ENCODE measurements at places on chromosomes 4 and X.

GRCh38 chr4:88411491-88412096, 32.9 kb downstream of the HERC6 start:
- no peak for DNase-seq

DNA sequence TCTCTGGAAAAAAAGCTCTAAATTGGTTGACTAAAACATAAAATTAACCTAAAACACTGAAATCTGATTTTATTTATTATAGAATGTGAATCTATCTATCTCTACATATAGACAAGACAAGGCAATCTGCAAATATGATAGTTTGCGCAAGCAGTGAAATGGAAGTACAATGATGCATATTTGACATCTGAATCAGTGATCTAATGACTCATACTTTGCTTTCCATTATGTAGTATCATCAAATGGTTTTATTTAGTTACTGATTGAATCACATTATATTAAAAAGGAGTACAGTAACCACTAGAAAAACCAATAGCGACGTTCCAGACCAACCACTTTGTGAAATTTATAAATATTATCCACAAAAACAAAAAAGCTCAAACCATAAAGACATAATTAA, 1969.3 kb downstream of the PCDH7 start:
- DNase-seq: no peak

GRCh38 chr4:86247906-86248305, 111.9 kb downstream of the MAPK10 start:
- no peak for DNase-seq

DNA sequence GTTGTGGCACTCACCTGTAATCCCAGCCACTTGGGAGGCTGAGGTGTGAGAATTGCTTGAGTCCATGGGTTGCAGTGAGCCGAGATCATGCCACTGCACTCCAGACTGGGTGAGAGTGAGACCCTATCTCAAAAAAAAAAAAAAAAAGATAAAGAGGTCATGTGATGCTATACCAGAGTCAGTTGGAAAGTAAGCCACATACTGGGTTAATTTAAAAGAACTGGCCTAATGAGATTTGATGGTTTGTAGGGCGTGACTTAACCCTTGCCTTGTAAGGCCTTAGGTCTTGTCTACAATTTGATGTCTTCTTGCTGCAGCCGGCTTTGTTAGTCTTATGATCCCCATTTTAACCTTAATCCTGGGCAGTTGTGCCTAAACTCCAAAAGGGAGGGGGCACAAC, 5.2 kb downstream of the MGST2 start:
- DNase-seq: no peak

GRCh38 chr4:176258135-176258534, 10.9 kb downstream of the ASB5 start:
- no peak for DNase-seq

DNA sequence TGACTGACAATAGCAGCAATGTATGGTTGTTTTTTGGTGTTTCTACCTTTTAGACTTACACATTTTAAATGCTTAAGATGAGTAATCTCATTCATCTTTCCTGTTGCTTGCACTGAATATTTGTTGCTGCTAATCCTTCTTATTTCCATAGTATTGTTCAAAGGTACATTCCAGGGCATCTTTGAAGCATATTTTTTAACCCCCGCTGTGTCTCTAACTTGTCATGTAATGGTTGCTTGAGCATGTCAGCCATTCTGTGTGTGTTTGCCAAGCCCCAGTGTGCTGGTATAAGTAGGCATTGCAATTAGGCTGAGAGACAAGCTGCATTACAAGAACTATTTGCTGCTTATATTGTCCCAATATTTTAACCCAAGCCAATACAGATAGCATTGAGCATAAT, 87.9 kb downstream of the IL1RAPL1 start:
- no peak for DNase-seq
